NCI-H1092 treated with DMSO at 0.1 percent for 48 hours (cell line): ENCODE measurements at places on chromosomes 7 and 10.
A peak's percentile ranks its signal among the peaks of the same experiment; 100 is the strongest.

GRCh38 chr7:6016653-6016966, 7.5 kb downstream of the AIMP2 start:
- DNase-seq: no peak

DNA sequence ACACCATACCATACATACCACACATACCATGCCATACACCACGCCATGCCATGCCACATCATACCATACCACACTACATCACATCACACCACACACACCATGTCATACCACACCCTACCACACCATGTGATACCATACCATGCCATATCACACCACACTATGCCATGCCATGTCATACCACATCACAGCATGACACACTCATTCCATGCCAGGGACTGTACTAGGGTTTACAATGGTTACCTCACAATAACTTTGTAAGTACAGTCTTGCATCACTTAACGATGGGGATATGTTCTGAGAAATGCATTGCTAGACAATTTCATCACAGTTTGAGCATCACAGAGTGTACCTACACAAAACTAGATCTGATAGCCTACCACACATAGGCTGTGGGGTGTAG, 14.5 kb downstream of the PYROXD2 start:
- DNase-seq: no peak

GRCh38 chr7:144869082-144869481, 33.2 kb upstream of the TPK1 start:
- DNase-seq: no peak

- no peak for DNase-seq
Measured at GRCh38 chr10:103479135-103479534, at the start of gene CALHM3. CALHM3 (minus strand) TSS chr10:103479240; CDS start chr10:103479032, 208 bp downstream.

DNA sequence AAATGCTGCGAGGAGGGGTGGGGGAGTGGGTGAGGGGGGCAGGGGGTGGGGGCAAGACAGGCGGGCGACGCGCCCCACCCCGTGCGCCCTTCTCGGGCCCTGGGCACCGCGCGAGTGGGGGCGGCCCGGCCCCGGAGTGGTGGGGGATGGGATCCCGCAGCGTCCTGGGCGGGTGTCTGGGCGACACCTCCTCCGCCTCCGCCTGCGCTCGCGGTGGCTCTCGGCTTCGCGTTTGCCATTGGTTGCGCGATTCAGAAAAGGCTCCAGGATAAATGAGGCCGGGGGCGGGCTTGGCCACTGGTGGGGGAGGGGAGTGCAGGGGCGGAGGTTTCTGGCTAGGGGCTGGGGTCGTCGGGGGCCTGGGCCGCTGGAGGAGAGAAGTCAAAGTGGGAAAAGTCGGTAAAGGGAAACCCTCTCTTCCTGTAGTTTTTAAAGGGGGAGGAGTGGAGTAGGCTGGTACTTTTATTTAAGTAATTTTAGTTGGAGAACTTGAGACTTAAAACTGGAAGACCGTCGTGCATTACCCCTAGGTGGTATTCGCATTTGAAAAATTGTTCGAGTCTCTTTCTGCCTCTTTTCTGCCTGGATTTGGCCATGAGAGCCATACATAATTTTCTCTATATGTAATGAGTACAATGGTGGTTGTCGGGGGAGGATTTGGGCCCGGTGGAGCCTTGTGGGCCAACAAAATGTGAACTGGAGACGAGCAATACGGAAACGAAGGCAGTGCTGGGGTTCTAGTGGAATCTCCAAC, 992 bp upstream of the IGF2BP3 start:
- DNase-seq: peak; percentile 95

DNA sequence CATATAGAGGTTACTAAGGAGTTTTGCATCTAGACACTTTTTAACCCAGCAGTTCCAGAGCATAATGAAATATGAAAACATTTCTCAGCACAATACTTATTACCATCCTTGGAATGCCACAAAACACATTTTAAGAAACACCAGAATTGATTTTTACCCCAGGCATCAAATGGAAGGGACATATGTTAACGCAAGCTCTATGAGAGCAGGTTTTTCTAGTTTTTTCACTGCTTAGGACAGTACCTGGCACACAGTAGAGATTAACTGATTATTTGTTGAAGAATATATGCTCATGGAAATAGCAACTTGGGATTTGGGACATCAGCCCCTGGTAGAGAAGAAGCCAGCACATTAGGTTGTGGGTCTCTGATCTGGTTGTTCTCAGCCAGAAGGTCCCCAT, 67.0 kb upstream of the ARID5B start:
- no peak for DNase-seq

DNA sequence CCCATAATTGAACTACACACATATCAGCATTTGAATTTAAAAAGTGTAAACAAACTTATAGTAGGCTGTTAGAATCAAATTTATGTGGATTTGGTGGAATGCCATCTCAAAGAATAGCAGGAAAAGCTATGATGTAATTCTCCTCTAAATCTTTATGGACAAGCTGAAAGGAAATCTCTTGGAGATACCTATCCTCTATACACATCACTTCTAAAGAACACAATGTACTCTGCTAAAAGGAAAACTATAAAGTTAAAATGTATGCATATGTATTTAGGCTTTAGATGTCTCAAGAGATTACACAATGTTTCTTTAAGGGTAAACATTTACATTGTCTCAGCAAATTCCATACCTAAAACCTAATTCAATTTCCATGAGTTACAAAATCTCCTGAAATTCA, 323.3 kb downstream of the CRPPA start:
- DNase-seq: no peak

- no peak for DNase-seq
Measured at GRCh38 chr7:54897891-54898290, 120.9 kb upstream of the EGFR start.

DNA sequence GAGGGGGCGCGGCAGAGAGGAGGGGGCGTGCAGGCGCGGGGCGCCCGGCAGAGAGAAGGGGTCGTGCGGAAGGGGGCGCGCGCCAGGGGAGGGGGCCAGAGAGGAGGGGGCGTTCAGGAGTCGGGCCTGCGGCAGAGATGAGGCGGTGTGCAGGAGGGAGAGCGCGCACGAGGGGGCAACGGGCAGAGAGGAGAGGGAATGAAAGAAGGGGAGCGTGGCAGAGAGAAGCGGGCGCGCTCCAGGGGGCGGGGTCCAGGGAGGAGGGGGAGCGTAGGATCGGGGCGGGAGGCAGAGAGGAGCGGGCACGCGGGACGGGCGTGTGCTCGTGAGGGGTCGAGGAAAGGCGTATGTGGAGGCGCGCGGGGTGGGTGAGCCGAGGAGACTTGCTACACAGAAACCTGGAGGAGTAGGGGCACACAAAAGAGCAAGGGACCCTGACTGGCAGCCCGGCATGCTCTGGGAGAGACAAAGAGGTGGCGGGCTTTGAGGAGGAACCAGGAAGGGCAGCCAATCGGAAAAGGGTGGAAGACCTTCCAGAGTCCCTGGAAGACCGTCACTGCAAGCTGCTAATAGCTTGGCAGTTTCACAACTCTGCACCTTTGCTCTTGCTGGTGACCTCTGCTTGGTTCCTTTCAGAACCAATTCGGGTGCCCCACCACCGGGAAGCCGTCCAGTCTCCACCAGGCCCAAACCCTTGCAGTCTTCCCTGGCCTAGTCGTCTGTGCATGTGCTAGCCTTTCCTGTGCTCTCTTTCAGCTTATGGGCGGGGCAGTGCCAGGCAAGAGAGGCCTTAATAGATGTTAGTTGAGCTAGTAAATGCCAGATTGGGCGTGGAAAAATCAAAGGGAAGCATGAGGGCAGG, 639 bp downstream of the DYDC2 start:
- DNase-seq: peak; percentile 64

GRCh38 chr7:92747041-92747835, 89.1 kb downstream of the CDK6 start:
- DNase-seq: no peak

DNA sequence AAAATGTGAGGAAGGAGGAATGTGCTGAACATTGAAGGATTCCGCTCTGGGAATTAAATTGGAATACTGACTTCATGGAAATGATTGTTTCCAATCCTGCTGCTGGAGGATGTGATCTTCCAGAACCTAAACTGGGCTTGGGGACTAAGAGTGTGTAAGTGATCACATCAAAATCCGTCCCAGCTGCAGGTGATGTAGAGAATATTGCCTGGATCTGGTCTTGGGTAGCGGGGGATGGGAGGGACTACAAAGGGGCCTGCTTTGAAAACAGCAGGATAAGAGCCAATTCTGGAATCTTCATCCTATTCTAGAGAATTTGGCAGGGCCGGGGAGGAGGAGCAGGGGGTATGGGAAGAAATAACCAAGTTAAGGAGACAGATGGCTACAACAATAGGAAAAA, 552.2 kb upstream of the FZD8 start:
- DNase-seq: no peak

DNA sequence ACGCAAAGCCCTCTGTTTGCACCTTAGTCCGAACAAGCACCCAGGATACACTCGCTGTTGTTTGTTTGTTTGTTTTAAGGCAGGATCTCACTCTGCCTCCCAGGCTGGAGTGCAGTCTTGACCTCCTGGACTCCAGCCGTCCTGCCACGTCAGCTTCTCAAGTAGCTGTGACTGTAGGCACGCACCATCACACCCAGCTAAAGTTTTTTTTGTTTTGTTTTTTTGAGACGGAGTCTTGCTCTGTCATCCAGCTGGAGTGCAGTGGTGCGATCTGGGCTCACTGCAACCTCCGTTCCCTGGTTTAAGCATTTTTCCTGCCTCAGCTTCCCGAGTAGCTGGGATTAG, 76.8 kb downstream of the CTBP2 start:
- DNase-seq: no peak

DNA sequence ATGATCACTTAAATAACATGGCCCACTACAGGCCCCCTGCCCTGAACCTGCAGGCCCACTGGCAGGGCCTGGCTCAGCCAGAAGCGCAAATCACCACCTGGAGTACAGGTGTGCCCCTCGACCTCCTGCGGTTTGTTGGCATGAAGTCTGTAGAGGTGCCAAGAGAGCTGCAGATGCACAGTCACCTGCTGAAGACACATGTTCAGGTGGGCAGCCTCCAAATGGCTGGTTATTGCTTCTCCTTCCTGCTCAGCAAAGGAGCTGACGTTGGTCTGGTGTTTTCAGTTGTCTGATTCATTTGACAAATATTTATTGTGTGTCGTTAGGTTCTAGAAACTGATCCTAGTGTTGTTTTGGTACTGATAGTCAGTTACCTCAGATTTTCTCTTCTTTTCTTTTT, 29.0 kb downstream of the DHTKD1 start:
- no peak for DNase-seq

DNA sequence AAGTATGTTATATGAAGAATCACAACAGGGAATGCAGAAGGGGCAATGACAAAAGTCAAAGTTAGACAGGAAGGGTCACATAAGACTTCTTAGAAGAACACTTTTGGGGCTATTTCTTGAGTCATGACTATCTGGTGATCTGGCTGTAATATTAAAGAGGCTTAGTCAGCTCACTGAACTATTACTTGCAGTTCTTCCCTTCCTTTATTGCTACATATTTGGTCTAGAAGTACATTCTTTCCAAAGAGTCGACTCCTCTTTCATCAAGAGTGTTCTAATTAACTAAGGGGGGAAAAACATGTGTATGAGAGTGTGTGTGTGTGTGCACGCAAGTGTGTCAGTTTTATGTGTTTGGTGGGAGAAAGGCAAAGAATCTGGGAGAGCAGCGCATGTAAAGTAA, 247.3 kb upstream of the LRRTM3 start:
- DNase-seq: no peak

GRCh38 chr7:110148054-110148453, 942.9 kb upstream of the LRRN3 start:
- DNase-seq: no peak

DNA sequence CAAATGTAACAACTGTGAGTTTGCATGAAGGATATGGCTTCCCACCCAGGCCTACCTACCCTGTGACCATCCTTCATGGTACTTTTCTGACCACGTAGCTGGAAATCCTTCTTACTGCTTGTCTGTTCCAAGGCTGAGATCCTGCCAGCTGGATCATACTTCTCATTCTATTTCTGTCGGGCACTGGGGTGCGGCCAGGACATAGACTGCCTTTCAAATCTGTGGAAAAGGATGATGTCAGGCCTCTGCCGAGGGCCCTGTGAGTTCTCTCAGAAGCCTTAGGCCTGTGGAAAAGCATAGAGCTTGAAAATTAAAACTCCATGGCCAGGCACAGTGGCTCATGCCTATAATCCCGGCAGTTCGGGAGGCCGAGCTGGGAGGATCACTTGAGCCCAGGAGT, 10.0 kb downstream of the VWC2 start:
- DNase-seq: no peak

DNA sequence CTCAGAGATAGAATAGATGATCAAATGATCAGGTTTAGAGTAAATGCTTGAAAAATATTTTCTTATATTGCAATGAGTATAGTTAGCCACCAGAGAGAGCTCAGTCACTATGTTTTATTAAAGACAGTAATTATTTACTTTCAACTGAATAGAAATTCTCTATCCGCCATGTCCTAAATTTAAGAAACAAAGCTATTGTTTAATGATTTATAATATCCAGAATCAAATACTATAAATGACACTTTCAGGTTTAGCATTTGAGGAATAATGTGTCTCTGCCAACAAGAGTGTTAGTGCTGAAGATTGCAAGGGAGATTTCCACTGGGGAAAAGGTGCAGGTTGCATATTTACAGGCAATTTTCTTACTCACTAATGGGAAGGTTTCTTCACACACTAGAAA, 184.7 kb downstream of the DGKB start:
- peak; percentile 51 for DNase-seq

DNA sequence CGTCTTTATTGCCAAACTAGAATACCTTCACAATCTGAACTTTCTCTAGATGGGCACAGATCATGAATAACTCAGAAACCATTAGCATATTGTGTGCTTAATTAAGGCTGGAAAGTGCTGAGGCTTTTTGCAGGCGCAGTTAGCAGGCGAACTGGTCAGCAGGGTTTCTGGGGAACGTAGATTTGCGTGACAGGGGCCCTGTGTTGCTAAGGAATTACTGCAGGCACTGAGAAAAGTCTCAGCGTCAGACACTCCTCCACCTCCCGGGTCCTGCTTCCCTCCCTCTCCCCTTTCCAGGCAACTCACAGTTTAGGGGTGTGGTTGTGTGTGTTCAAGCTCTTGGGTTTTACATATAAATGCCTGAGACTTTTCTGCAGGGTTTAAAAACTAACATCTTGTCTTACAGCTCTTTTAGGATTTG, 2.2 kb downstream of the MAP3K8 start:
- DNase-seq: no peak

DNA sequence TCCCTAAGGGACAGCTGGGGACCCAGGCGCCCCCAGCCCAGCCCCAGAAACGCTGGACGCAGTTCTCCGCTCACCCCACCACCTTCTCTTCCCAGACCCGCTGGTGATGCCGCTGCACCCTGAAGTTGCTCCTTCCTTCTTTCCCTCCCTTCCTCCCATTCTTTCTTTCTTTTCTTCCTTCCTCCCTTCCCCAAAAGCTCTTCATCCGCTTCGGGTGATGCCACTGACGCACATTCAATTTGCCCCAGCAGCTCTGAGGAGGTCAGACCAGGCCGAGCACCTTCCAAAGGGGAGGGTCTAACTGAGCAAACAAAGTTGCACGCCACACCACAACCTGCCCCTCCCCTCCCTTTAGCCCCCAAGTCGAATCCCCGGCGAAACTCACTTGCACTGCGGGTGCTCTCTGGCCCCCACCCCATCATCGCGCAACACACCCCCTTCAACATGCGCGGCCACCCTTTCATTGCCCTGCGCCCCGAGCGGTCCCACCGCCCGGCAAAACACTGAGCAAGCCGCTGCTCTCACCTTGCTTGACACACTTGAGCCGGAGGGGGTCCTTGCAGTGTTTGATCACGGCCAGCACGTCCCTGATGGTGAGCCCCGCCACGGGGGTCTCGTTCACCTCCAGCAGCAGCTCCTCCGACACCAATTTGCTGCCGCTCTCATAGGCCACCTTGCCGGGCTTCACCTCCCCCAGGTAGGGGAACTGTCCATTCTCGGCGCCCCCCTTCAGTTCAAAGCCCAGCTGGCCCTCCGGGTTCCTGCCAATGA, 787 bp downstream of the MAGI2 start:
- DNase-seq: no peak

GRCh38 chr7:72405871-72406270, 6.3 kb downstream of the CALN1 start:
- no peak for DNase-seq
